ENCODE measurements at places on chromosomes 1 and 21. TPM values are rescaled to one million over a fixed set of nuclear protein-coding genes. Genes with fewer than 3 reads are reported as not detected.

DNA sequence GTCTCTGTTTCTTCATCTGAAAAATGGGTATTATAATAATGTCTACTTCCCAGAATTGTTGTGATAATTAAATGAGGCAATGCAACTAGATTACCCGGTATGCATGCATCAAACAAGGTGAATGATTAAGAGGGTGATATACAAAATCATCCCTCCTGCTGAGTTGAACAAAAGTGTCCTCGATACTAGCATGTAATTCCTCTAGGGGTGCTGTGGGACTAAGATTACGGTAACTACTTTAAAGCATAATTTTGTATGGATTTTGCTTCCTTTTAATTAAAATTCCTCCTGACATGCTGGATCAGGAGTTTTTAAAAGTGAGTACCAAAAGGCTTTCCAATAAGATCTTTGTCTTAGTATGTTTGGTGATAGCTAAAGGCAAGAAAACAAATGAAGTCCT is 98.7 kb upstream of the PRMT6 start:
- DNase-seq = no peak

- no peak for DNase-seq
These were observed 50.4 kb upstream of the IFFO2 start for GRCh38 chr1:19006837-19007271.

GRCh38 chr1:157137408-157138219 is 581 bp downstream of the ETV3 start:
- DNase-seq = no peak

Gene PCSK9
- total RNA-seq = 23.5 TPM

Gene ATAD3A
- 21.9 TPM for total RNA-seq

GRCh38 chr1:159753386-159753785 is 27.4 kb upstream of the DUSP23 start:
- DNase-seq = no peak

DNA sequence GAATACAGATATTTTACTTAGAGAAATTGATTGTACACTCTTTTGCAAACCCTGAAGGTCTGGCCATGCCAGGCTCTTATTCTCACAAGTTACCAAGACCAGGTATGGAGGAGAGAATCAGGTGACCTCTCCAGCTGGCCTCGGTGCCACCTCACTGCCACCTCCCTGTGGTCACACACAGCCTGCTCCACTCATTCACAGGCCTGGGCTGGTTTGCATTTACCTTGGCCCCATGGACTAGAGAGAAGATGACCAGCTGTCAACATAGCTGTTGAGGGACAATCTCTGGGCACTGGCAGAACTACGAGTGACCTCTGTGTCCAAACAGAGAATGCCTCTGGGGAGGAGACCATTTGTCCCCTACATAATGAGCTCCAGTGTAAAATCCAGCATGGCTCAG is 291.2 kb upstream of the RUNX1 start:
- DNase-seq = no peak

DNA sequence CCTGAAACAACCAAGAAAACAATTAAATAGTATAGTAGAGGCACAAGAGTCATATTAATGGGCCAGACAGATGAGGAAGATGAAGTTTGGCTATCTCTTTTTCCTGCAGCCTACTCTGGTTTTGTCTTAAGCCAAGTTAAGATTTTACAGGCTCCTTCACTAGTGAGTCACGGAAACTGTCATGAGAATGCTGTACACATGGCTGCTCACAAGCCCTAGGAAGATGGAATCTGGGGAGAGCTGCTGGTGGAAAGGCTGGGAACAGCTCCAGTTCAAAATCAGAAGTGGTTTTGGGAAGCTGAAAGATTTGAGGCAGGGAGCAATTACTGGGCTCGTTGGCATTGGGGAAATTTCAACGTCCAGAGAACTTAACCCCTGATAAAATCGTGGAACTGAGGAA is 46.4 kb upstream of the S1PR1 start:
- no peak for DNase-seq

- no peak for DNase-seq
These were observed 28.5 kb downstream of the RAP1GAP start for GRCh38 chr1:21640653-21641052.

- DNase-seq = no peak
These were observed 31.0 kb downstream of the IL12RB2 start for GRCh38 chr1:67338642-67339041.

DNA sequence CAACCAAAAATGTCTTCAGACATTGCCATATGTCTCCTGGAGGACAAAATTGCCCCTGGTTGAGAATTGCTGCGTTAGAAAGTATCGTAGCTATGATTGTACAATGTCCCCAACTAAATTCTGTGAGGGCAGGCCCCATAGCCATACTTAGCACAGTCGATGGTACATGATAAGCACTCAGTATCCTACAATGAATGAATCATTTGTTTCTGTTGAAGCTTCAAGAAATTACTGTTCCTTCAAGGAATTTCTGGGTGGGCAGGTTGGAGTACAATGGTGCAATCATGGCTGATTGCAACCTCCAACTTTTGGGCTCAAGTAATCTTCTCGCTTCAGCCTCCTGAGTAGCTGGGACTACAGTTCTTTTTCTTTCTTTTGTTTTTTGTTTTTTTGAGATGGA is 4.7 kb downstream of the CAP1 start:
- DNase-seq = no peak

- DNase-seq = no peak
These were observed 5.3 kb downstream of the E2F2 start for GRCh38 chr1:23525558-23526250.

DNA sequence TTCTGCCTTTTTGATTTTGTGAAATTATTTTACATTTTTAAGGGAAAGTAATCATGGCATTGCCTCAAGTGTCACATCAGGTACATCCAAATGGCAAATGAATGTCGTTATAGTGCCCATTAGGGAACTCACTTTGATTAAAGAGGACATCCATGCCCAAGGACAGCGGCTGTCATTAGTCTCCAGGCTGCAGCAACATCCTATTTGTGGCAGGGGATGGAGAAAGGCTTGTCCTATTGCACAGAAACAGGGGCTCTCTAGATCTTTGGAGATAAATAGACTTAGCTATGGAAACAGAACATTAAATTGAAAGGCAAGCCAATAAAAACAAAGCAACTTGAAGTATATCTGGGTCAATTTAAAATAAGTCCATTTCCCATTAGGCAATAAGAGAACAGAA is 439.3 kb downstream of the NEGR1 start:
- no peak for DNase-seq

Measured in upper lobe of right lung (tissue), 1 donor.